ENCODE measurements at places on chromosomes 6 and 20.
A peak's percentile ranks its signal among the peaks of the same experiment; 100 is the strongest.

GRCh38 chr6:166853371-166854325 is 102.7 kb downstream of the RNASET2 start:
- no peak for DNase-seq

- DNase-seq, result no peak
Observed at GRCh38 chr6:147023148-147023547, 181.1 kb upstream of the STXBP5 start.

- no peak for DNase-seq
Observed at GRCh38 chr6:156857573-156857972, 80.4 kb downstream of the ARID1B start.

DNA sequence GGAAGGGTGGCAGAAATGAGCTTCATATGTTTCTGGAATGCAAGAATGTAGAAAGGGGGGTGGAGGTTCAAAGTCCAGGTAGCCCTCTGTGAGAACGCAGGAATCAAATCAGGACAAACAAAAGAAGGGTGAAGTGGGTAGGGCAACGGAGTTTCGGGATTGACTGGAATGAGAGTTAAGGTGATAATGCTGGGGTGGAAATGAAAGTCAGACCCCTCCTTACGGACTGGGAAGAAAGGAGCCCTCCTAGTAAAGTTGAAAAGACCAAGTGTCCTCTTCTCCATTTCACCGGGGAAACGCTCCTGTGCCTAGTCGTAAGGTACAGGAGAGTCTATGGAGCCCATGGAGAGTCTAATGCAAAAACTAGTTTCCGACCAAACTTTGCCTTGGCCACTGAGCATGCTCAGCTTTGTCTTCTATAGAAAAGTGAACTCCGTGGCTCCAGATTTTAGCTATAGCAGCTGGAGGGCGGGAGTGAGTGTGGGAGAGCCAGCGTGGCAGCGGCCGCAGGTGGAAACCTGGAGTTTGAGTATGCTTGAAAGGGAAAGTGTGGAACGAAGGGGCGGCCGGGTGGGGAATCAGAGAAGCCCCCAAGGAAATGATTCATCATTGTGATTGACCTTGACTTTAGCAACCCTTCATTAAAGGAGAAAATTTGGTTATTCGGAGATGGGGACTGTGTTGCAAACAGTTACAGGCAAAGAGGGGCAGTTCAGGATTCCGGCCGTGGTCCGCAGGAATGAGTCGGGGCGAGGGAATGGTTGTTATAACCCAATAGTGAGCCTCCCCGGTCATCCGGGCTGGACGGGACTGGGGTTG is 1.3 kb upstream of the LRRC1 start:
- no peak for DNase-seq

GRCh38 chr20:1720845-1721475 is 63.4 kb upstream of the SIRPG start:
- no peak for DNase-seq

DNA sequence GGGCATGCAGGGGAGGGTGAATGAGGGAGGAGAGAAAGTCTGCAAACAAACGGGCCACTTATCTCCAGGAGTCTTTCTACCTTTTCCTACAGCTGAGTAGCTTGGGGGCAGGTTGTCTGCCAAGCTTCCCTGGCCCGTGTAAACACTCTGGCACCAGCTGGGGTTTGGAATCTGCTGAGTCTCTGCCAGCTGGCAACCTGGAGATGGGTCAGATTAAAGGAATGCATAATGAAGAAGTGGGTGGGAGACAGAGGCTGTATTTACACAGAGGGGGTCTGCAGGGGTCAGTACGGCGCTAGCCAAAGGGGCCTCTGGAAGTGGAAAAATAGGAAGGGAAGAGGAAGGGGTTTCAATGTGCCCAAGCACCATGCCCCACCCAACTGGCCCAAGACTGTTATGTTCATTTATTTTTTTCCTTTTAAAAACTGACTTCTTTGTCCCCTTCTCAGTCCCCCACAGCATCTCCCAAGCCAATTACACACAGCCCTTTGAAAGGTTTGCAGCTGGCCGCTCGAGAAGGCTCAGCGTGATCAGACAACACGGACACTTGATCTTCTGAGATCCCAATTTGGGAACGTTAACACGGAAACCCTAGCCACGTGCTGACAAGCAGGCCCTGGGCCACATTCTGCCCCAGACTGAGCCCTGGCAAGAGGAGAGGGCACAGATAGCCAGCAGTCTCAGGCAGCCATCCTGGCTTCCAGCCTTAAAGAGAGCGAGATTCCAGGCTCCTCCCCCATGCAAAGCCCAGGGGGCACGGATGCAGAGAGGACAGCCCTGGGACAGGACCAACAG is 25.2 kb downstream of the TRAM2 start:
- DNase-seq, result peak; percentile 93

GRCh38 chr6:169495601-169496000 is 206.2 kb downstream of the WDR27 start:
- DNase-seq, result no peak

GRCh38 chr6:113281431-113281830 is 575.7 kb upstream of the MARCKS start:
- DNase-seq, result no peak

DNA sequence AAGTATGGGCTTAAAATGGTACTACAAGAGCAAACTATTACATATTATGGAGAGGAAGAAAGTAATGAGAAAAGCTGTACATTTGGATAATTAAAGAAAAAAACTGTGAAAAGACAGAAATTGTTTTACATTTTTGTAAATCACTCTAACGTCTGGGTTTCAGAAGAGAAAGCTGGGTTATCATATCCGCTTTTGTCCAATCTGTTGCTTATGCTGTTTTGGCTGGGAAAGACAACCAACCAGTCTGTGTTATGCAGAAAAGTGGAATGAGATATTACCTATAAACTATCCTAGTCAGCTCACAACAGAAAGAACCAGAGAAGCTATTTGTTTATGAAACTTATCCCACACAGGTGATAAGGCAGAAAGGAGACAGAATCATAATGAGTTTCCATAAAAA is 32.4 kb downstream of the REV3L start:
- DNase-seq, result peak; percentile 62

- peak; percentile 25 for DNase-seq
Observed at GRCh38 chr6:72580281-72580940, 41.5 kb upstream of the KCNQ5 start.

DNA sequence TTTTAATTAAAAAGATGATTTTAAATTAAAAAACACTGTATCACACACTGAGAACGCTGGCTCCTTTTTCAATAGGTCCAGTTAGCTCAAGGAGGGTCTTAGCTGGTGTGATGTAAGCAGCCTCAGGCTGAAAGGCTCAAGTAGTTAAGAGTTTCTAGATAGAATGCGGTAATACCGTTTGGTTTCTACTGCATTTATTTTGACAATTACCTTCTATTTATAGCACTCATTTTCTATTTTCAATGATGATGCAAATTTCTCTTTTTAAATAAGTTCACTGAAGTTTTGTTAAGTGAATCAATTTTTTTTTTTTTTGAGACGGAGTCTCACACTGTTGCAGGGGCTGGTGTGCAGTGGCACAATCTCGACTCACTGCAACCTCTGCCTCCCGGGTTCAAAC is 87.1 kb downstream of the PREX1 start:
- no peak for DNase-seq

- no peak for DNase-seq
Observed at GRCh38 chr6:6820641-6821238, 232.2 kb downstream of the LY86 start.

DNA sequence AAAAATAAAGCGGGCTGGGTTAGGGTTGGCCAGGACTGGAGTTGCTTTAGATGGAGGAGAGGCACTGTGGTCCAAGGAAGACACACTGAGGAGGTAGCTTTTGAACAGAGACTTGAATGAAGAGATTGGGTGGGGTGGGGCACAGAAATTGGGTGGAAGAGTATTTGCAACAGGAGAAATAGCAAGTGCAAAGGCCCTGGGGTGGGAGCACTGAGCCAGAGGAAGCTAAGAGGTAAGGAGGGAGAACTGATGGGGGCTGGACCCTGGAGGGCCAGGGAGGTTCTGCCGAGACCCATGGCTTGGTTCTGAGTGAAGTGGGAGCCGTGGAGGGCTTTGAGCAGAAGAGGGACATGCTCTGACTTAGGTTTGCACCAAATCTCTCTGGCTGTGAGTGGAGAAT is 45.4 kb downstream of the KCNB1 start:
- DNase-seq, result no peak

DNA sequence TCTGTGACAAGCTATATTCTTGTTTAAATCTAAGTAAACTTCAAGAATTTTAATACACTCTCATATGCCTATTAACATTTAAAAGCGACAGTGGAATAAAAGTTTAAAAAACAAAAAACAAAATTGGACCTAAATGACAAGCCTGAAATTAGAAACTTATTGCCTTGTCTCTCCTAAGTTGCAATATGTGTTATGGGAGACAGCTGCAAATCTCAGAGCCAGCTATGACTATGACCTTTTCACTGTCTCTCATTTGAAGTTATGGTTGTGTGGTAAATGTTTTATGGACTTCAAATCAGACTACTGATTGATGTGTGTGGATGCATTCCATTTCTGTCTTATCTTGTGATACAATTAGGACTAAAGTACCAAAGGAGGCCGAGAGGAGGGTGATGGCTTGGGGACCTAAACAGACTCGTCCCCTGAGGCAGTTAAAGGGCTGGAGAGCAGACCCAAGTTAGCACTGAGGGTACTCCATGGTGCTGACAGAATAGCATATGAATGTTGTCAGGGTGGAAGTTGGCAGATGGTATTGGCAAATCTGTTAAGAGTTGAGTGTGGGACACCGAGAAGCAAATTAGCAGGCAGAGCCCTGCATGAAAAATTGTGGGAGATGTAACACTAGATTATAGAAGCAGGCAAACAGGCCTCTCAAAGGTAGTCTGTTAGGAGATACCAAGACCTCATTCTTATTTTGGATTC is 930.1 kb upstream of the MAN1A1 start:
- peak; percentile 83 for DNase-seq

GRCh38 chr20:45617591-45617990 is 11.9 kb upstream of the WFDC10A start:
- DNase-seq, result no peak

DNA sequence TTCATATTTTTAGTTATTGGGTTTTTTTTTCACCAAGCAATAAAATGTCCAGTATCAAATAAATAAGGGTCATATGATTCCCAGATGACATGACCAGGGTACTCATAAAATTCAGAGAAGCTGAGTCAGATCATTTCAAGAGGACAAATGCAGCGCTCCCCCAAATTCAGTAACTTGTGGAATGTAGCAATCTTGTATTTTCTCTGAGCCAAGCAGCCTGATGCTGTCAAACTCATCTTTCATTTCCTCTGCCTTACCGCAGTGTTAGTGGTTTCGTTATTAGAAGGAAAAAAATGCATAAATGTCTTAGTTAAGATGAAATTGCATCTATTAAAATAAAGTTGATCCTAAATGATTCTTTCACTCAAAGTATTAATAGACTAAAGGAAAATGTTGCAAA is 57.8 kb upstream of the EDN1 start:
- DNase-seq, result no peak

GRCh38 chr6:69489970-69490369 is 306.8 kb downstream of the LMBRD1 start:
- no peak for DNase-seq

DNA sequence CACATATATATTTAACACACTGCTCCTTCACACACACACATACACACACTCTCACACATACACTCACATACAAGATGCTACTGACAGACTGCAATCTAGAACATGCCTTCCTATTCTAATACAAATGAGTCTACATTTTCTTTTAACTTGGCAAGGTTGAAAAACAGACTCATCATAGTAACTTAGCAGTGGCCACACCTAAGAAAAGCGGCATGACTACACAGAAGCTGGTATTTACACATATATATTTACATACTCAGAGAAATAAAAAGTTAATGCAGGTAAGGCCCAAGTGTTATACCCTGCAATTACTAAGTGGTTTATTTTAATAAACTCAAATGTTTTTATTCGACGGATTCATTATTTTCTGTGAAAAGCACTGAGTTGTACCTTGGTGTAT is 209.3 kb downstream of the FOXC1 start:
- no peak for DNase-seq

DNA sequence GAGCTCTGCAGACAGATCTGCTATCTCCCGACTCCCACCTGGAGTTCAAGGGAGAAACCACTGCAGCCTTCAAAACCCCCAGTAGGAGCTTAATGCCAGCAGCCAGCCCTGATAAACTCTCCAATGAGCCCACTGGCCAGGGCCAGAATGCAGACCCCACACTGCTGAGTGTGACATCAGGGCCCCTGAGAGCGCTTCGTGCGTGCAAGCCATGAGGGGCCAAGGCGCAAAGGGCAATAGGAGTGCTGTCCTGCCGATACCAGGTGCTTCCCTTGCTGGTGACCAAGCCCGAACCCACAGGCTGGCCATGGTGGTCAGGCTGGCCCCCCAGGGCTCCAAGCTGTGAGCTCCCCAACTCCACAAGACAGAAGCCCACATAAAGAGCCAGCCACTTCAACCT is 33.2 kb upstream of the CST7 start:
- no peak for DNase-seq

- DNase-seq, result no peak
Observed at GRCh38 chr6:44216677-44217331, at the start of gene MYMX. MYMX (plus strand) TSS chr6:44216926; CDS start chr6:44217472, 546 bp downstream.

- DNase-seq, result no peak
Observed at GRCh38 chr20:10660661-10661060, 13.1 kb downstream of the JAG1 start.

DNA sequence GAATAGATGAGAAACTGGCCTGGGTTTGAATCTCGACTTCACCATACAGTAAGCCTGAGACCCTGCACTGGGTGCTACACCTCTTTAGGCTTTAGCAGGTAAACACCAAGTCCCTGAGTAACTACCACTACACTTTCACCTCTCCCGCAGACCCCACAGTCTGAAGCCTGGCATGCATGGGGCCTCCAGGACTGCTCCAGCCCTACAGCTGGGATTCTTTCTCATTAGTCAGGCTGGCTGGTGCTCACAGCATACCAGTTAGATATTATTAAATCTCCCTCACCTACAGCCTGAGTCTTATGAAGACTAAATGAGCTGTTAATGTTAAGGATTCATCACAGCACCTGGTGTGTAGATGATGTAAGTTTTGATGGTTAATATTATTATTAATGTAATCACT is 388.7 kb downstream of the ARHGAP18 start:
- no peak for DNase-seq

- DNase-seq, result no peak
Observed at GRCh38 chr6:158039178-158039557, 57.5 kb downstream of the SYNJ2 start.

GRCh38 chr20:5863040-5863833 is 87.1 kb downstream of the TRMT6 start:
- DNase-seq, result no peak

- no peak for DNase-seq
Observed at GRCh38 chr20:58407201-58407873, 18.3 kb downstream of the VAPB start.

All from spinal cord (tissue), 10 donors.